Vagina (tissue), 2 donors: ENCODE measurements at places on chromosomes 7 and 10. TPM values are rescaled to one million over a fixed set of nuclear protein-coding genes. Genes with fewer than 3 reads are reported as not detected.

DNA sequence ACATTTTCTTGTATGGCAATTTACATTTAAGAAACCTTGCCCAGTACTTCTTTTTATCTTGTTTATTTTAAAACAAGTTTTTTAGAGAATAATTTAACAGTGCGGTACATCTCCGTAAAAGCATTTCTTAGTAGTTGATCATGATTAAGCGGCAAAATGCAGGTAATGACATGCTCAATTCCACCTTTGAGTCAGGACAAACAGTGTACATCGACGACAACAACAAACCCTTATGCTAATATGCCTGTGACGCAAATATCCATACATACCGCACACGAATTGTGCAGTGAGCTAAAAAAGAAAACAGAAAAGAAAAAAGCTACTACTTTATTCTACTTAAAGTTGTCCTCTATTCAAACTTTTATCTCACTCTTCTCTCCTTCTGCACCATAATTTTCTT, 1.9 kb downstream of the MAGI2 start:
- H3K4me3 ChIP-seq: peak overlapping the region; percentile 92
- H3K4me1 ChIP-seq: peaks cover 27% of the 10 kb centered on the region
- peak overlapping the region; percentile 96 for H3K27ac ChIP-seq
- no peaks in the 10 kb centered on the region for H3K36me3 ChIP-seq
- DNase-seq: no peak

DNA sequence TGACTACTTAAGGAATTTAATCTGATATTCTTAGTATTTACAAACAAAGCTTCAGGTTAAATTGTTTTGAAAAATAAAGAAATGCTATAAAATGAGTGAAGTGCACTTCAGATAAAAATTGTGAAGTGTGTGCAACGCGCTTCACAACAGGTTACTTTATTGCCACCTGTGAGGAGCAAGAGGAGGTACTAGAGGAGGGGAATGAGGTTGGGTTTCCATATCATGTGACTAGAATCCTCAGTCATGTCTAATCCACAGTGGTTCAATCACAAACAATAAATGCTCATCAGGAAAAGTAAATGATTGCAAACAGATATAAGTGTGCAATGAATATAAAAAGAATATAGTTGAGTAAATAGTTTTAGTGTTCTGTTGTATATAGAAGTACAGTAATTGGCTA, 34.5 kb upstream of the CD36 start:
- no peaks in the 10 kb centered on the region for H3K4me1 ChIP-seq
- H3K27me3 ChIP-seq: no peaks in the 10 kb centered on the region
- H3K4me3 ChIP-seq: no peak overlapping the region
- H3K27ac ChIP-seq: no peak overlapping the region
- DNase-seq: no peak

DNA sequence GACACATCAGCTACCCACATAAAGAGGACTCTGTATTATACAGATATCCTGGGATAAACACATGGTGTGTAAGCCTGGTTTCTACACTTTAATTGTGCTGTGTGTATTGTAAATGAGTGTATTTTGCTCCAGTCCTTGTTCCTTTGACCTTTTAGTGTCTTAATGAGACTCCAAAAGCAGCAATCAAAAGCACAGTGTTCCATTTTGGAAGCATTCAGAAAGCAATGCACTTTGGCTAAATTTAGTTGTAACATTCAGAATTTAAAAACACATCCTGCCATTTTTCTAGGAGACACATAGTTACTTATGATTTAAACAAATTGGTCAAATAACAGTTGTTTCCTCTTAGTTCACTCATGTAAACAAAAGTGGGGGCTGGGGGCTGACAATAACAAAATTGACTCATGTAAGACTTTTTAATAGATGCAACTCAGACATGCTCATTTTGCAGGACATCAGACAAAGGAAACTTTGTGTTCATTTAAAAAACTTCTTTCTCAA, 122.2 kb downstream of the GPR37 start:
- DNase-seq: no peak
- no peaks in the 10 kb centered on the region for H3K36me3 ChIP-seq
- H3K27ac ChIP-seq: no peak overlapping the region
- no peaks in the 10 kb centered on the region for H3K27me3 ChIP-seq

GRCh38 chr7:126727930-126728391, 524.8 kb downstream of the GRM8 start:
- H3K4me1 ChIP-seq: no peaks in the 10 kb centered on the region
- H3K27me3 ChIP-seq: no peaks in the 10 kb centered on the region
- no peak overlapping the region for H3K27ac ChIP-seq
- no peaks in the 10 kb centered on the region for H3K36me3 ChIP-seq

DNA sequence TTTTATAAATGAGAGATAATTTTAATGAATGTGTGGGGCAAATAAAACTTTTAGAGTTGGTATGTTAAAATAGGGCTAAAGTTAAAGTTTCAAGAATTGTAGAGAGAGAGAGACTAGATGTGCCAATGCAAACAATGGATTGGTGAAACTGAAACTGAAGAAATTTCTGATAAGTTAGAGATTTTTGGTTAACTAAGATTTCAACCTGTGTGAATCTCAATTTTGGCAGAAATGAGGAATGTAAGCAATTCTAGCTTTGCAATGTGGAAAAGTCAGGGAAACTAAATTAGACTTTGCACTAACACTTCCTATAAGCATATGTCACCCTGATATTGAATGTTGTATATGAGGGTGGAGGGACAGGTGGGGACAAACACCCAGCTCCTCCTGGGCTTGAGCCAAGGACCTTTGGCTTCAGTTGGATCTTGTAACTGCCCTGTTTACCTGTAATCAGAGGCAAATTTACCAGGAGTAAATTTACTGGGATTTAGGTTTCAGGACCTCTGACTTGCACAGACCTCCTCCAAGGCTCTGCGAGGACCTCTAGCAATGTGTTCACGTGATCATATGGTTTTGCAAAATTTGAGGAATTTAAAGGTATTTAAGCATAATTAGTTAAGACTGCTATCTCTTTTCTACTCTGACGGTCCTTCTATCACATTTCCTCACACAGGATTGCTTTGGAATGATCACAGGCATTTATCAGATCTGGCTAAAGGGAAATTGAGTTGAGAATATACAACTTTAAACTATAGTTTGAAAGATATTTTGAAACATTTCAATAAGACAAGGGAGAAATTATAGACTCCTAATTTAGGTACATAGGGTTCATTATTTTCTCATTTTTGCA, 33.1 kb upstream of the RPA3 start:
- peaks cover 3% of the 10 kb centered on the region for H3K4me1 ChIP-seq
- no peak overlapping the region for H3K27ac ChIP-seq
- no peak for DNase-seq
- no peak overlapping the region for H3K4me3 ChIP-seq
- H3K27me3 ChIP-seq: no peaks in the 10 kb centered on the region

- no peak for DNase-seq
- no peak overlapping the region for H3K4me3 ChIP-seq
- no peak overlapping the region for H3K27ac ChIP-seq
- H3K36me3 ChIP-seq: no peaks in the 10 kb centered on the region
- H3K27me3 ChIP-seq: peaks cover 35% of the 10 kb centered on the region
- H3K4me1 ChIP-seq: peaks cover 26% of the 10 kb centered on the region
These were observed 348.9 kb downstream of the DNAJB6 start for GRCh38 chr7:157685430-157686284.

- no peaks in the 10 kb centered on the region for H3K36me3 ChIP-seq
- no peaks in the 10 kb centered on the region for H3K27me3 ChIP-seq
- no peak overlapping the region for H3K4me3 ChIP-seq
These were observed 230.1 kb downstream of the WDR11 start for GRCh38 chr10:121081306-121081705.

DNA sequence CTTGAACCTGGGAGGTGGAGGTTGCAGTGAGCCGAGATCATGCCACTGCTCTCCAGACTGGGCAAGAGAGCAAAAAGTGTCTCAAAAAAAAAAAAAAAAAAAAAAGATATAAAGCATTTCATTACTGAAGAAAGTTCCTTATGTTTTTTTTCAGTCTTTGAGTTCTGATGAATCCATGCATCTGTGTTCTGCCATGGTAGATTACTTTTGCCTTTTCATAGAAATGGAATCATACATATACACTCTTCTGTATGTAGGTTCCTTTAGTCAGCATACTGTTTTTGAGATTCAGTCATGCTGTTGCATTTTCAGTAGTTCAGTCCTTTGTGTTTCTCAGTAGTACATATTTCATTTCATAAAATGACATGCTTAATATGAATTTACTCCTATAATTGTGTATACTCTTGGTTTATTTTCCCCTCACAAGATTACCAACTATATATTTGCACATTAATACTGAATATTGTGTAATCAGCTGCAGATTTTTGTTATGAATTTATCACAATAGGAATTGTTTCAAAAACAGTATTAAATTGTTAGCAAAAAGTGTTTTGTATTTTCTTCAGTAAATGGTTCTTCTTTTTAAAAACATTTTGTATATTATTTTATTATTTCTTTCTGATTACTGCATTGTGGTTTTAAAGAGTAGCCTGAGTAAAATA, 2.8 kb upstream of the ZNF777 start:
- no peak overlapping the region for H3K4me3 ChIP-seq
- H3K27ac ChIP-seq: no peak overlapping the region
- DNase-seq: no peak
- H3K36me3 ChIP-seq: no peaks in the 10 kb centered on the region
- peaks cover 10% of the 10 kb centered on the region for H3K4me1 ChIP-seq
- no peaks in the 10 kb centered on the region for H3K27me3 ChIP-seq

GRCh38 chr10:101238732-101239105, 9.5 kb upstream of the LBX1 start:
- no peaks in the 10 kb centered on the region for H3K36me3 ChIP-seq
- H3K27me3 ChIP-seq: peaks cover 5% of the 10 kb centered on the region
- no peak overlapping the region for H3K27ac ChIP-seq

GRCh38 chr10:119335671-119336353, 128.4 kb downstream of the GRK5 start:
- no peak overlapping the region for H3K4me3 ChIP-seq
- no peaks in the 10 kb centered on the region for H3K27me3 ChIP-seq
- H3K27ac ChIP-seq: no peak overlapping the region
- no peaks in the 10 kb centered on the region for H3K36me3 ChIP-seq
- no peak for DNase-seq
- peaks cover 18% of the 10 kb centered on the region for H3K4me1 ChIP-seq

Gene SEMA3D
- total RNA-seq: 2.2 TPM

Gene ADARB2
- 3.4 TPM for total RNA-seq
